ENCODE measurements at places on chromosomes 6 and 20. TPM values are rescaled to one million over a fixed set of nuclear protein-coding genes. Genes with fewer than 3 reads are reported as not detected.

TOX2 gene
- 2.4 TPM for total RNA-seq

HCRTR2 gene
- total RNA-seq = not detected

STMND1 gene
- total RNA-seq = not detected

ARFGEF3 gene
- total RNA-seq = 1.7 TPM

MCHR2 gene
- total RNA-seq = not detected

IMPG1 gene
- total RNA-seq = not detected

TTK gene
- total RNA-seq = 17.1 TPM

MEP1A gene
- not detected for total RNA-seq

Data from endothelial cell of coronary artery (primary cell).